NCI-H226 (cell line): ENCODE measurements at places on chromosomes 7 and 10.

DNA sequence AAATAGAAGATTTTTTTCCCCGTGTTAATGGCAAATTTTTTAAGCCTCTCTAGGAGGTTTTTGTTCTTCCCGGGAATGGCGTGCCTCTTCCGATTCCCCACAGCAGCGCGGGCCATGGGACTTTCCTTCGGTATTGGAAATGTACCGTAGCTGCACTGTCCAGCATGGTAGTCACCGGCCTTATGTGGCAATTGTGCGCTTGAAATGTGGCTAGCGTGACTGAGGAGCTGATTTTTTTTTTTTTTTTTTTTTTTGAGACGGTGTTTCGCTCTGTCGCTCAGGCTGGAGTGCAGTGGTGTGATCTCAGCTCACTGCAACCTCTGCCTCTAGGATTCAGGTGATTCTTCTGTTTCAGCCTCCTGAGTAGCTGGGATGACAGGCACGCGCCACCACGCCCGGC lies 938 bp upstream of the TCTN3 start:
- no peak for DNase-seq

GRCh38 chr10:69456880-69457693 lies 5.8 kb downstream of the TSPAN15 start:
- no peak for DNase-seq

GRCh38 chr10:10591715-10592341 lies 425.8 kb upstream of the CELF2 start:
- DNase-seq = no peak

GRCh38 chr7:1819259-1819841 lies 149.3 kb downstream of the ELFN1 start:
- DNase-seq = no peak

DNA sequence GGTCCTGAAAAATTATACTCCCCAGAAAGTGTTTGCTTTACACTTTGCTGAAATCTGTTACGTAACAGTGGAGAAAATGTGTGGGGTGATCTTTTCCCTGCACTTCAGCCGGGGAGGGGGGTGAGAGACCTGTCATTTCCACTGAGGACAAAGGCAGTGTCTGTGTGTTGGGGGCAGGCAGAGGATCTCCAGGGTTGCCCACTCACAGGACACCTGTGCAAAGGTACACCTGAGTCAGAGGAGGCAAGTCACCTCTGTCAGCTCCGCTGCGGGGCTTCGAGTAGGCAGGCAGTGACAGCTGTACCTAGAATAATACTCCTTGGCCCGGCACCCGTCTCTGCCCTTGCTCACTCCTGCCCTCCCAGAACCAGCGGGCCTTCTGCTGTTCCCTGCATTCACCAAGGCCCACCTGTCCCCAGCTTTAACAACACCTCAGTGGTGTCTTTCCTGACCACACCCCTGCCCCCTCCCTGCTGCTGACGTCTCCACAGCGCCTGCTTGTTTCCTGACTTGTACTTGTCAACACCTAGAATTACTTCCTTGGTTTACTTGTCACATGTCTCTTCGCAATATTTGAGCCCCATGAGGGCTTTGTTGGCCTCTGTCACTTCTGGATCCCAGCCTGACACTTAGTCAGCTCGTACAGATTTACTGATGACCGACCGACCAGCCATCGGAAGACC lies 159.2 kb downstream of the NEURL1 start:
- DNase-seq = no peak
